ENCODE measurements at places on chromosomes 16 and 17.
A peak's percentile ranks its signal among the peaks of the same experiment; 100 is the strongest.

- DNase-seq, result no peak
Observed at GRCh38 chr17:30312226-30312625, 20.5 kb upstream of the BLMH start.

- peak; percentile 13 for DNase-seq
Observed at GRCh38 chr17:31738996-31739699, 119.9 kb downstream of the COPRS start.

- DNase-seq, result no peak
Observed at GRCh38 chr16:50208460-50208931, 55.4 kb downstream of the TENT4B start.

DNA sequence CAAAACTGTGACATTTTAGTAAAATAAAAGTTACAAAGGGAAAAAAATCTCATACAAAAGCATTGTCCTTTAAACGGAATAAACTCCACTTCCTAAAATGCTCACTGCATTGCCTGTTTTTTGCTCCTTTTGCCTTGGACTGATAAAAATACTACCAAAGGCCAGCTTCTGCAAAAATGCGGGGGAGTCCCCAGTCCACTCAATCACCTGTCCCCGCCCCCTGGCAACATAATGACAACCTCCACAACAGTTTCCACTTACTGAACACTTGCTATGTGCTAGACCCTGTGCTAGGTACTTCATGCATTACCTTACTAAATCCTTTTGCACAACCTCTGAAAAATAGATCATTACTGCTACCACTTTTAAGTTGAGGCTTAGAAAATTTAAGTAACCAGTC lies 172.7 kb upstream of the CCL2 start:
- no peak for DNase-seq

- no peak for DNase-seq
Observed at GRCh38 chr17:44940317-44940716, 7.3 kb downstream of the KIF18B start.

GRCh38 chr16:83578171-83578570 lies 229.6 kb upstream of the HSBP1 start:
- no peak for DNase-seq

DNA sequence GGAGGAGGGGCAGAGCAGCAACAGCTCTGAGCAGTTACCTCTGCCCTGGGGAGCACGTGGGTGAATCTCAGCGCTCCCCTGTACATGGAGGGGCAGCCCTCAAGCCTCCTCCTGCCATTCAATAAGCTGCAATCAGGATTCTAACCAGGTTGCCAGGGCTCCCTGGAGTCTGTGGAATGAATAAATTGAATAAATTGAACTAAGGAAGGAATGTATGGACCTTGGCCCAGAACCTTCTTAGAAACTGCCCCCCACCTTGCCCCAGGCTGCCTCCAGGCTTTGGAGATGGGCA lies 1.6 kb upstream of the CDH16 start:
- DNase-seq, result no peak

GRCh38 chr16:89717688-89718505 lies 2.8 kb downstream of the VPS9D1 start:
- DNase-seq, result no peak

- peak; percentile 36 for DNase-seq
Observed at GRCh38 chr17:14302431-14303099, 1.7 kb downstream of the HS3ST3B1 start.

DNA sequence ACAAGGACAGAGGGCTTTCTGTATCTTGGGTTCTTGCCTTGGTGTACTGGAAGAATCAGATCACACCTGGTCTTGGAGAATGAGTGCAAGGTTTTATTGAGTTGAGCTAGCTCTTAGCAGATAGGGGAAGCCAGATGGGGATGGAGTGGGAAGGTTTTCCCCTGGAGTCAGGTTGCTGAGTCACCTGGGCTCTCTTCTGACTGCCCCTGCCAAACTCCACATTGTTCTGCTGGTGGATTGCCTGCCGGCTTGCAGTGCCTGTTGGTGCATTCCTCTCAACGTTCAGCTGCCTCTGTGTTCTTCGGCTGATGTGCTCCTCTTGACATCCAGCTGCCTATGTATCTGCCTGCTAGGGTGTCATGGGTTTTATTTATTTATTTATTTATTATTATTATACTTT lies 1431.1 kb downstream of the CDH8 start:
- no peak for DNase-seq

DNA sequence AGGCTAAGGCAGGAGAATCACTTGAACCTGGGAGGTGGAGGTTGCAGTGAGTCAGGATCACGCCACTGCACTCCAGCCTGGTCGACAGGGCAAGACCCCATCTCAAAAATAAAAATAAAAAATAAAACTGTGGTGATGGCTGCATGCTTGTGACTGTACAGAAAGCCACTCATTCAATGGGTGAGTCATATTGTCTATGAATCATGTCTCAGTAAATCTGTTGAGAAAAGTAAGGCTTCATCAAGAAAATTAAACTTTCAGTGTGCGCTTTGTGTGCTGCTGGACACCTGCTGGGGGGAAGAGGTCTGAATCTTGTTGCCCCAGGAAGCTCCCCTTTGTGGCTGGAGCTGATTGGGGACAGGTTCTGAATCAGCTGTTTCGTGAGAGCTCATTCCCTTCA lies 11.3 kb downstream of the NUBP1 start:
- no peak for DNase-seq

DNA sequence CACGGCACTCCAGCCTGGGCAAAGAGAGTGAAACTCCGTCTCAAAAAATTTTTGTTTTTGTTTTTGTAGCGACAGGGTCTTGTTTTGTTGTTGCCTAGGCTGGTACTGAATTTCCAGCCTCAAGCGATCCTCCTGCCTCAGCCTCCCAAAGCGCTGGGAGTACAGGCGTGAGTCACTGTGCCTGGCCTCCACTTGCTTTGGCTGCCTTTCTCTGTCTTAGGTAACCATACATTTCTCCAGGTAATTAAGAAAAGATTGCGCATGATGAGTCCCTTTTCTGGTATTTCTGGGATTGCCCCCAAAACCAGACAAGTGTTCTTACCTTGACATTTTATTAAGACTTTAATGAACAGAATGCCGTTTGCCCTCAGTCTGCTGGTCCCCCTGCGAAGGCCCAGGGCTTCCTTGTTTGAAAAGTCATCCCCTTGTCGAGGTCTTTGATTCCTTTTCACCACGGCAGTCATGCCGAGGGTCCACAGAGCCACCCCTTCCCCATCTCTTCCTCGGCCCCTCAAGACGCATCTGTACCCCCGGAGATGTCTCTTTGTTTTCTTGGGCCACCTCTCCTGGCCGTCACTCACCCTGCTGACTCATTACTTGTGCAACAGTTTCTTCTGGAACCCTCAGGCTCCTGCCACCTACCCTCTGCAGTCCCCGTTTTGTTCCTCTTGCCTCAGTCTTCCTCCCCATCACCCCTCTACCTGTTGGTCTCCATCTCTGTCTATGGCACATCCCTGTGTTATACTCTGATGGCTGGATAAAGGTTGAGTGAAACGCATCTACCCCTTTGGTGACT lies 151.0 kb downstream of the SEC14L1 start:
- no peak for DNase-seq

GRCh38 chr17:48001197-48001596 lies 30.3 kb downstream of the CDK5RAP3 start:
- no peak for DNase-seq

Measured in C1 segment of cervical spinal cord (tissue), 14 donors.